ENCODE measurements at places on chromosomes 12 and 14.
A peak's percentile ranks its signal among the peaks of the same experiment; 100 is the strongest.

GRCh38 chr12:131491155-131491554 is 219.7 kb upstream of the SFSWAP start:
- DNase-seq: no peak

GRCh38 chr12:23576372-23576771 is 373.1 kb downstream of the SOX5 start:
- DNase-seq: no peak

- DNase-seq: no peak
Measured at GRCh38 chr14:76872796-76873432, 46.7 kb downstream of the LRRC74A start.

DNA sequence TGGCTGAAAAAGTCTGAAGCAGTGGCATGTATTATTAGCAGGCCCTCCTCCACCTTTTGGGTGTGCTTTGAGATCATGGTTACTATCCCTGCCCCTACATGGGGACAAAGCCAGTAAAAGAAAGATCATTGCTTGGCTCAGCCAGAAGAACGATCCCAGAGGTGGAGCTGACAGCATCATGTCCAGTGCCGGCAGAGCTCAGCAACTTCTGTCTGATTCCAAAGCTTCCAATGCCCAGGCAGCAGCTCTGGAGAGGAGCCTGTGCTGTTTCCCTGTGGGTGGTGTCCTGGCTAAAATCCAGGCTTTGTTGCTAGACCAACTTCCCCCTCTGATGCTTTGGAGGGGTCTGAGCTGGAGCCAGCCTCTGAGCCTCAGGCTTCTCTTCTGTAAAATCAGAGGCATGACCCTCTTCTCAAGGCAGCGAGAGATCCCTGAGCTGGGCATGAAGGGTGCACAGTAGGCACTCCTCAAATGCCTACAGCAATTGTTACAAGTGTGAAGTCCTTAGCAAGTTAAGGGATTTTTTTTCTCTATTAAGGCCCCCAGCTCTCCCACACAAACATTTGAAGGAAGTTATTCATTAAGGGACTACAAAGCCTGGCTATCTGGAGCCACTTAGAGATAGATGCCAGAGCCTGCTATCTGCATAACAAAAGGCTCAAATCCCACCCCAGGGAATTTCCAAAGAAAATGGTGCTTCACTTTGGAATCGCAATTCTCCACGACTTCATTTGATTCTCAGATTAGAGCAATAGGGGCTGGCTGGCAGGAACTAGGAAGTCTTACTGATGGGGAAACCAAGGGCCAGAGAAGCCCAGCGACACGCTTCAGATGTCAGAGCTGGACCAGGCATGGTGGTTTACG is 10.9 kb upstream of the GSC start:
- DNase-seq: no peak

- DNase-seq: no peak
Measured at GRCh38 chr14:81336009-81336408, 64.1 kb downstream of the STON2 start.

GRCh38 chr12:55930771-55931316 is at the start of gene DGKA:
TSS of gene DGKA (plus strand) at chr12:55931162. CDS start at chr12:55936504, 5,342 bp downstream.
- peak; percentile 65 for DNase-seq

DNA sequence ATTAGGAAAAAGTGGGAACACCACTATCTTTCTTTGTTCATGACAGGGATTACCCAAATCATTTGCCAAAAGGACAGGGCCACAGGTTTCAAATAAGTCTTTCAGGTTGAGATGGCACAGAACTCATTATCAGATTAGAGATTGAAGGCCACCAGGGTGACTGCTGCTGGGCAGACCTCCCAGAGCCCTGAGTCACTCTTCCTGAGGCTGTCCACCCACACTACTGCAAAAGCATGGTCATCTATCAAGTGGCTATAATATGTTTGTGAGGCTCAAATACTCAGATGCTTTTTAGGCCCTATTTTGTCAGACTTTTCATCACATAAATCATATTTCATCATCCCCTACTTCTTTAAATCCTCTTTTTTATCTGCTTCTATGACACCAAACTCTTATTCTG is 155.3 kb upstream of the CCDC196 start:
- DNase-seq: no peak

GRCh38 chr12:92482599-92482998 is 220.2 kb upstream of the PLEKHG7 start:
- DNase-seq: no peak

DNA sequence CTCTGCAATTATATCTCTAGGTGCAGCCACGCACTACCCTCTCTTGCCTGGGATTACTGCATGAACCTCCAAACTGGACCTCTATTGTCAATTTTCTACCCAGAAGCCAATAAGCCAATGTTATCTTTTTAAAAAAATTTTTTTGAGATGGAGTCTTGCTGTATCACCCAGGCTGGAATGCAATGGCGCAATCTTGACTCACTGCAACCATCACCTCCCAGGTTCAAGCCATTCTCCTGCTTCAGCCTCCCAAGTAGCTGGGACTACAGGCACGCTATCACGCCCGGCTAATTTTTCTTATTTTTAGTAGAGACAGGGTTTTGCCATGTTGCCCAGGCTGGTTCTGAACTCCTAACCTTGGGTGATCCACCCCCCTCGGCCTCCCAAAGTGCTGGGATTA is 11.2 kb upstream of the PXN start:
- DNase-seq: no peak

GRCh38 chr14:95307402-95308041 is 12.2 kb downstream of the CLMN start:
- DNase-seq: no peak

- no peak for DNase-seq
Measured at GRCh38 chr12:1859643-1860042, 39.3 kb downstream of the LRTM2 start.

- DNase-seq: no peak
Measured at GRCh38 chr14:58693048-58693447, 55.3 kb downstream of the DACT1 start.

DNA sequence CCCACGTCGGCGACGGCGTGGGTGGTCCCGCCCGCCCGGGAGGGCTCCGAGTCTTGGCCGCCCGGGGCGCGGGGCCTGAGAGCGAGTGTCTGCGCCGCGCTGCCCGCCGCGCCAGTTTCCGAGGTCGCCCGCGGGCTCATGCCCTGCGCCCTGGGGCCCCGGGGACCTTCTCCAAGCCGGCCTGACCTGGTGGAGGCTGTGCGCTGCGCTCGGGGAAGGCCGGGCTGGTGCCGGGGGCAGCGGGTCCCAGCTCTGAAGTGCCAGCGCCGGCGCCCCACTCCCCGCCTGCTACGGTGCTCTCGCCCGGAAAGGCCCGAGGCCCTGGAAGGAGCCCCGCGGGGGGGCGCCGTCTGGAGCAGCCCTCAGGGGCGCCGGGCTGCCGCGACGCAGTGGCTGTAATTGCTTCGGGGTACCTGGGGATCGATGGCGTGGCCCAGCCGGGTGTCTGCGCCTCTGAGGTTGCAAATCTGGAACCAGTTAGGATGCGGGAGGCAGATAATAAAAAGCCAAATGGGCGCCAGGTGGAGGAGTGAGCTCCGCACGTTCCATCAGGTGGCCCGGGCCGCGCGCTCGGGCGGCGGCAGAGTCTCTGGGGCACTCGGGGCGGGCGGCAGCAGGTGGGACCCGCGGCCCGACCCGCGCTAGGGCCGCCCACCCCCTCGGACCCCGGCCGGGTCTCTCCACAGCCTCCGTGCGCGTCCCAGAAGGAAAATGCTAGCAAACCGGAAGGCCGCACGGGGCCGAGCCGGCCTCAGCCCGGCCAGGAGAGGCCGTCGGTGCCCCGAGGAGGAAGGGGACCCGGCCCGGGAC is 102.3 kb upstream of the DIO3 start:
- DNase-seq: no peak

DNA sequence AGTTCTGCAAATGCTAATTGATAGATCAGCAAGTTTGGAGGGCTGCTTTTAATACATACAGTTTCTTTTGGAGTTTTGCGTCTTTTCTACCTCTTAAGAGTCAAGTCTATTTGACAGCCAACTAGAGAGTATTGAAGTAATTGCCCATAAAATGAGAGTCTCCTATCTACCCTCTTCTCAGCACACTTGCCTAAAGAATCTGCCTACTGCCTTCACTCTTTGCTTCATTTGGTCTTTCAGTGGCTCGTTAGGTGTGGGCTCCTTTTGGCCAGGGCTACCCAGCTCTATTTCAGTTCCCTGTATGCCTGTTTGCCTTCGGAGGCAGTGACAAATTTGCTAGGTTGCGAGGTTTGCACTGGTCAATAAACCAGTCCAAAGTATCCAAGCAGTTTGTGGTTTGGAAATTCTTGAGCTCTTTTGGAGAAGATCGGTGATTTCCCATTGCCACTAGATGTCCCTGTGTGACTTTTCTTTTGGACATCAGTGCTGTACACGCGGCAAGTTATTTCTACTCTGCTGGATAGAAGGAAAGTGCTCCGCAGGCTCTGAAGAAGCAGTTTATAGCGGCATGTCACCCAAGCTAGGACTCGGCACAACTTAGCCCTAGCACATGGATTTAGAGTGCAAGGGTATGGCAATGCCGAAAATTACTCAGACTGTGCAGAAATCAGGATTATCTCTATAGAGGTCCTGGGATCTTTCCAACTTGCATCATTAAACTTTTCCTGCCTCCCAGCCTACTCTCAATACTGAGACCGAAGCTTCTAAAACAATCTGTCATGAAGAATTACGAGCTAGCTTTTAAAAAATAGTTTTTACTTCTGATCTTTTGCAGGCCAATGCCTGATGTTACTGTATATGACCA is 38.6 kb downstream of the MGST1 start:
- DNase-seq: peak; percentile 72

DNA sequence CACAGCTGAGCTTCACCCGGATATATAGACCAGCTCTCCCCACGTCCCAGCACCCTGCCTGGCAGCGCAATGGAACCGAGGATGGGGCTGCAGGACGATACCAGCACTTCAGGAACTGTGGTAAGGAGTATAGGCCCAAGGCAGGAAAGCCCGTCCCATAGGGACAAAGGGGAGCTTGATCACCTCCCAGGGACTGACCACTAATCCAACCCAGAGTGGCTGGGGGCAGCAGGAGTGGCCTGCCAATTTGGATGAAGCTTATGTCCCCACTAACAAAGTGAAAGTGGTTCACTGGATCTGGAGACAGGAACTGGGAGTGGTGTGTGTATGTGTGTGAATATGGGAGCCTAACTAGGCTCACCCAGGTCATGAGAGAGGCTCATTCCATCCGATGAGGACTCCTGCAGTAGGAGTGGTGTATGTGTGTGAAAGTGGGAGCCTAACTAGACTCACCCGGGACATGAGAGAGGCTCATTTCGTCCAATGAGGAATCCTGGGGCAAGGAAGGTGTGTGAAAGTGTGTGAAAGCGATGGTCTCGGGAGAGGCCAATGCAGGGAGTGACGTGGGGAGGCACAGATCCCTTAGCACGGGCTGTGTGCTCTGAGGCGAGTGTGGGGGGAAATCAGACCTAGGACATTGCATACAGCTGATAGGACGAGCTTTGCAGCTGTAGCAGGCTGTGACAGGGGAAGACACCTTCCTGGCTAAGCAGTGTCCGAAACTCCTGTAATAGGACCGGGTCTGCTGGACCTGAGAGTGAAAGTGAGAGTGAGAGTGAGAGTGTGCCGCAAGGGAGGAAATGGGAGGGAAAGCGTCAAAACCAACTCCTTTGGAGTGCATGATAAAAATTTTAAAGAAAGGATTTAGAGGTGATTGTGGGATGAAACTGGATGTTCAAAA is 25.7 kb downstream of the KLRK1 start:
- peak; percentile 71 for DNase-seq

GRCh38 chr14:103890821-103891666 is 37.2 kb upstream of the TDRD9 start:
- DNase-seq: no peak

DNA sequence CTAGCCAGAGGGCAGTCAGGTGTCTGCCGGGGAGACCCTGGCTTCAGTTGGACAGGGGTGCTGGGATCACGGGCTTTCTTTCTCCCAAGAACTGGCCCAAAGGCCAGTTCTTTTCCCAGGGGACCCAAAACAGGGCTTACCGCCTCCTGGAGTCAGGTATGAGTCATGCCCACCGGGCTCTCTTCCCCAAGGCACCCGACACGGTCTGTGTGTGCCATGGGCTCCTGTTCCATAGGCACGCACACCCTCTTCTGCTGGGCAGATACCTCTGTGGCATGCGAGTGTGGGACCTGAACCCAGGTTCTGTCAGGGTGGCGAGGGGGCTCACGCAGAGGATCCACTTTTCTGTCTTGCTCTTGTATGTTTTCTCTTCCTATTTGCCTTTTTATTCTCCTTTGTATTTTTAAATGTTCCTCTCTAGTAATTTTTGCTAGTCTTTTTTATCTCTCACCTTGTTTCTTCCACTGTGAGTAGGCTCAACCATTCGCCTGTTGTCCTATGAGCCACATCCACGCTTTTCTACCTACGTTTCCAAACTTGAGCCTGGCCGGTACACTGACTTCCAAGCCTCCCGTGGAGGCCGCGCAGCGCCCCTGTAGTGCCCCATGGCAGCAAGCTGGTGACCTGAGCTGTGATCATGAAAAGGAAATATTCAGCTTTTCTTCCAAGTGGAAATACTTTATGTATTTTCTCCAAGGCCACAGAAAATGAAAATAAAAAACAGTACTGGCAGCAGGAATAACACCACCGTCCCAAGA is 362.2 kb downstream of the CACNA1C start:
- DNase-seq: no peak

DNA sequence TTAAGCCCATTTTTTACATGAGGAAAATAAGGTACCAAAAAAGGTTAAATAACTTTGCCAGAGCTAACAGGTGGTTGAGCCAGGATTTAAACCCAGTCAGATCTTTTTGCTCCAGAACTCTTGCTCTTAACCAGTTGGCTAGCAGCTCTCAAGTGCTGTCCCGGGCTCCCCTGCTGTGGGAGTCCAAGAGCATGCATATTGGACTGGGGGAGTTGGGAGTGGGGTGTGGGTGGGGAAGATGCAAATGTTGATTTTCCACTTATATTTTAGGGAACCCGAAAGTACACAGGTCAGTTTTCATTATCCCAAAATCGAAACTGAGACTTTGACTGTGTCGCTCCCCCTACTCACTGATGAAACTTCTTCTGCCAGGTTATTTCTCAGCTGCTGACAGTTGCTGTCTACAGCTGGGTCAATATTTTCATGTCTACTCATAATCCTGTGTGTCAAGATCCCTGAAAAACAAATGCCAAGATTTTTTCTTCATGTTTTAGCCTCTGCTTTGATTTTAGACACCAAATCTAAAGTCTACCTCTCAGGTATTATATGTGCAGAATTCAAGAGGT is 172.3 kb upstream of the TMPO start:
- DNase-seq: no peak

Measured in hindlimb muscle (tissue), 1 donor.